ENCODE measurements at places on chromosomes 16 and 17.
A peak's percentile ranks its signal among the peaks of the same experiment; 100 is the strongest.

DNA sequence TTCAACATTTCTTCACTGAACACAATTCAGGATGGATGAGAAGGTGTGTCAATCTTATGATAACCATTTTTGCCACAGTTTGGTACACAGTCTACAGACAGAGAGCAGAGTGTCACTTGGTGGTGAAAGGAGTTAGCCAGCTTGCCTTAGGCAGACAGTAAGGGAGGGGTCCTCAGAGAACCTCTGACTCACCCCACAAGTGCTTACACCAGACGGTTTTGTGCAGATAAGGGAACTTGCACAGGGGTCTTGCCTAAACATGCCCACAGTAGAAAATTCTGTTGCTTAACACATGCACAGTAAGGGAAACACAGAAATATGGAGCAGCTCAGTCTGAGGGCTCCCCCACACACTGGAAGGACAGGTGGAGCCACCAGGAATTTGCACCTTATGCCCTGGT lies 204.5 kb upstream of the CDH8 start:
- no peak for DNase-seq

DNA sequence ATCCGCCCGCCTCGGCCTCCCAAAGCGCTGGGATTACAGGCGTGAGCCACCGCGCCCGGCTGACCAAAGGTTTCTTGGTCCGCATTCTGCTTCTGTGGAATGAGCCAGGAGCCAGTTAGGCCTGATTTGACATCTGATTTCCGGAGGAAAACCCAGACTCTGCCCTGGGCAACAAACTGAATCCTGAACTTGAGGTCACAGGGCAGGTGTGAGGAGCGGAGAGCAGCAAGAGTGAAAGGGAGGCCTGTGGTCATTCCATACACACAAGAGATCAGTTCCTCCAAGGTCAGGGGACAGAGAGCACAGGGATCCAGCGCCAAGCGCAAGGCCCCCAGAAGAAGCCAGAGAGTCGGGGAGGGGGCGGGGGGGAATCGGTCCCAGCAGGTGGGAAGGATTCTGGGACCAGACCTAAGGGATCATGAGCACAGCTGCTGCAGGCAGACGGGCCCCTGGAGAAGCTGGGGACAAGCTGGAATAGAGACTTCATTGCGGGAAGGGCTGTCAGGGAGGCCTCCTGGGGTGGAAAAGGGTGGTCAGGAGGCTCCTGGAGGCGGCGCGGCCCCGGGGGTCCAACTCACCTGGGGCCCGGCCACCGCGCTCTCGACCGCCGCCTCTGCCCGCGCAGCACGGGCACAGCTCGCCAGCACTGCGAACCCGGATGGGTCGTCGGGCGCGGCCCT lies 436 bp downstream of the SHPK start:
- no peak for DNase-seq

GRCh38 chr17:41324180-41325075 lies 8.9 kb upstream of the KRTAP17-1 start:
- DNase-seq = no peak

DNA sequence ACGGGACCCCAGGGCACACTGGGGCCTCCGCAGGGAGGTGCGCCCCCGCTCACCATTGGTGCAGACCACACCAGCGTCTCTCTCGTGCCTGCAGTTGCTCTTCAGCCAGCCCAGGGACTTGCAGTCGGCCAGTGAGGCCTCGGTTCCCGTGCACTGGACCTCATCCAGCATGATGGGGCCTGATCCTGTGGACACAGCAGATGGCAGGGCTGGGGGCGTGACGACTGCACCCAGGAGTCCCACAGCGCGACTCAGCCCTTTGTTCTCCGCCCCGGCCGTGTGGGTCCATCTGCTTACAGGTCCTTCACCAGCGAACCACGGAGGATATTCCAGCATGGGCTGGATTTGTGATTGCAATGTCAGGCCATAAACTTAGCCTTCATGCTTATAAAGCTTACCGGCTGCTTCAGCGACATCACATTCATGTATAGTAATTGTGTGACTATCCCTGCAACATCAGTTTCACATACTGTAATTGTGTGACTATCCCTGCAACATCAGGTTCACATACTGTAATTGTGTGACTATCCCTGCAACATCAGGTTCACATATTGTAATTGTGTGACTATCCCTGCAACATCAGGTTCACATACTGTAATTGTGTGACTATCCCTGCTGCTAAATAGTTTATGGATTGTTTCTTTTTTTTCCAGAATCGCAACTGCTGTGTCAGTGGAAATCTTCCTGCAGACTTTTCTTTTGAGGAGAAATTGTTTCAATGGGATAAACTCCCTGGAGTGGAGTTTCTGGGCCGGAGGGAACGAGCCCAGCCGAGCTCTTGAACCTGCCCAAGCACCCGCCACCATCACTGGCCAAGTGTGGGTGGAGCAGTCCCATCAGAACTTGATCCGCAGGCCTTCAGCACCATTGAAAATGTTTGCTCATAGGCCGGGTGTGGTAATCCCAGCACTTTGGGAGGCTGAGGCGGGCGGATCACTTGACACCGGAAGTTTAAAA lies 4.8 kb downstream of the LGALS3BP start:
- no peak for DNase-seq

GRCh38 chr17:65750166-65750565 lies 188.7 kb upstream of the AXIN2 start:
- DNase-seq = no peak

GRCh38 chr17:49110509-49110908 lies 22.1 kb upstream of the B4GALNT2 start:
- no peak for DNase-seq

DNA sequence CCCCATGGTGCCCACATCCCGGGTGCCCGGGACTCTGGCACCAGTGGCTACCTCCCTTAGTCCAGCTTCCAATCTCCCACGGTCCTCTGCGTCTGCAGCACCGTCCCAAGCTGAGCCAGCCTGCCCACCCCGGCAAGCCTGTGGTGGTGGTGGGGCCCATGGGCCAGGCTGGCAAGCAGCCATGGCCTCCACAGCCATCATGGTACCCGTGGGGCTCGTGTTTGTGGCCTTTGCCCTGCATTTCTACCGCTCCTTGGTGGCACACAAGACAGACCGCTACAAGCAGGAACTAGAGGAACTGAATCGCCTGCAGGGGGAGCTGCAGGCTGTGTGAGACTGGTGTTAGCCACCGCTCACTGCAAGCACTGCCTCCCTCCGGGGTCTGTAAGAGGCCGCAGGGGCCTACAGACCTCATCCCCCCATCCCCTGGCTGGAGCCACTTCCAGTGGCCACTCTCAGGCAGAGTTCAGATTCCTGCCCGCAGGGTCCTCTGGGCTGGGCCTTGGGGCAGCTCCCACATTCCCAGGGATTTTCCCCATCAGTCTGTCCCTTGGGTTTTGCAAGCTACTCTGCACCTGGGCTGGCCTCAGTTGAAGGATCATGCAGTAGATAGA lies 3.9 kb upstream of the SETD1A start:
- DNase-seq = peak; percentile 76

DNA sequence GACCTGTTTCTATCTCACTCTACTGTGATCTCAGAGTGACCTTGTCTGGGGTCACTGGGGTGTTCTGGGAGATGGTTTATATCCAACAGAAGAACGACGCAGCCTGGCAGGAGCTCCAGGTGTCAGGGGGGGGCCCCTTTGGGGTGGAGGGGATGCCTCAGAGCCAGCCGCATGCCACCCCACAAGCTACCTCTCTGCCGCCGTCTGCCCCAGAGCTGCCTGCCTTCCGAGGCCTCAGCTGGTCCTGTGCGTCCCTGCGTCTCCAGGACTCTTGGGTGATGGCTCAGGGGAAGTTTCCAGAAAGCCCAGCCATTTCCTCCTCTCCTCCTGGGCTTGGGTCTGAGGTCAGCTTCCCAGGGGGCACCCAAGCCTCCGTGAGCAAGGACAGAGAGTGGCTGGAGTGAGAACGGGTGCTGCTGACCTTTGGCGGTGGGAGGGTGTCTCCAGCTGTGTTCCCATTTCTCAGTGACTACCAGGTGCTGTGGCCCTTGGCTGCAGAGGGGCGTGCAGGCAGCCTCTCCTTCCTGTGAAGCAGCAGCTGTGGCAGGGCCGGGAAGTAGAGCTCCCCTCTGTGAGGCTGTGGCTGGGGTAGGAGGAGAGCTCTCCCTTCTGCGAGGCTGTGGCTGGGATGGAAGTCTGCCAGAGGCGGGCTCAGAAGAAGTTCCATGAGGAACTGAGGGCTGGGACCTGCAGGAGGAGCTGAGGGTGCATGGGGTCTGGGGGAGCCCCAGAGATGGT lies 19.8 kb downstream of the JPH3 start:
- DNase-seq = no peak

- no peak for DNase-seq
Measured at GRCh38 chr16:51556694-51557340, 405.7 kb upstream of the SALL1 start.

DNA sequence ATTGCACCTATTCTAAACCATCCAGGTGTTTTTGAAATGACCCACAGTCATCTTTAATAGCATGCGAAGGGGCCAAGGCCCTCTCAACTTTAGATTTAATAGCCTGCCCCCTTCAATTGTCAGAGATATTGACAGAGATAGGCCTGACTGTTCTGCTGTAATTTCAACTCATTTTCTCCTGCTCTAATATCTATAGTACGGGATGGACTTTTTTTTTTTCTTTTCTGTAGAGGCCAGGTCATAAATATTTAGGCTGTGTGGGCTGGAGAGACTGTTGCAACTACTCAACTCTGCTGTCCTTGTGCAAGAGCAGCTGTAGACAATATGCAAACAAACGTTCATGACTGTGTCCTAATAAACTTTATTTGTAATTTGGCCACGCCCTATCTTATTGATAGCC lies 24.7 kb upstream of the KRT20 start:
- DNase-seq = no peak

- DNase-seq = no peak
Measured at GRCh38 chr16:86398201-86398600, 112.1 kb upstream of the FOXF1 start.

GRCh38 chr16:69827524-69827923 lies 65.4 kb downstream of the WWP2 start:
- DNase-seq = no peak

DNA sequence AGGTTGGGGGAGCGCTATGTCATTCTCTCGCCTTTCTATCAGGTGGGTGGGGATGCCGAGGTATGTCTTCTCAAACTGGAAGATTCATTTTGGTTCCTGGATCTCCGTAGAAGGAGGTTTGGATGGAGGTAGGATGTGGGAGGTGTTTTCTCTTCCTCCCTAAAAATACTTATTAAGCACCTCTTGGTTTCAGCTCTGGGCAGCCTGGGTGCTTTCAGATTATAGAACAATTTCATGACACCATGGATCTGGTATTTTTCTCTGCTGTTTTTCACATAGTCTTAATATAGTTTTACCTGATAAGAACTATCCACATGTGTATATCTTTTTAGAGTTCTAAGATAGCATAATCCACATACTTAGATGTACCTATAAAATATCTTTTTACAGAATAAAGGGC lies 92.9 kb downstream of the YPEL2 start:
- DNase-seq = no peak

DNA sequence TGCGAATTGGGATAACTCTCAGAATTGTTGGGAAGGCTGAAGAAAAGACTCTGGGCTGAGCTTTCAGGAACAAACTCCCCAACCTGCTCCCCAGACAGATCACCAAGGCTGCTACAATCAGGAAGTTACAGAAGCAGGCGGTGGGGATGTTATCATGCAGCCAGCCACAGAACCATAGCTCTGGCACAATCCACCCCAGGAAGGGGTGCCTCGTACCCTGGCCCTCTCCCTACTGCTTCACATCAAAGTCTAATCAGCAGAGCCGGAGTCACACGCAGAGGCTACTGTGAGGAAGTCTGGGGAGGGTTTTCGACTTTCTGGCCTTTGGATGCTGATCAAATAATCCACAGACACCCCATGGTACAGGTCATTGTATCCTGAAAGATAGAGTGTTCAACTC lies 86.8 kb downstream of the NTN1 start:
- no peak for DNase-seq

DNA sequence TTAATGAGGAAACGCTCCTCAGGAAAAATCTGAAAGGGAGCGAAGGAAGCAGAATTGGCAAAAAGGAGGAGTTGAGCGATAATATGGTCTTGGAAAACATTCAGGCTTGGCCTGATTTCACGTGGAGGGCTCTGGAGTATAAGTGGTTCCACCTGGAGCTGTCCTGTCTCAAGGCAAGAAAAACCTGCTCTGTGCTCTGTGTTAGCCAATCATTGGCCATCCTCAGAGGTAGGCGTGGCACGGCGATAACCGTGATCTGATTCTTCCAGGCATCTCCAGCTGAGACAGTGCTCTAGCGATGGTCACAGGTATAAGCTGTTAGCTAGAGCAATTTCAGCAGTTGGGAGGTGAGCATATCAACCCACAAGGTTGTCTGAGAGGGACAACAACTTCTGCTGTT lies 450.5 kb upstream of the MAF start:
- no peak for DNase-seq

GRCh38 chr17:40618754-40619625 lies 28.6 kb downstream of the SMARCE1 start:
- DNase-seq = no peak

- DNase-seq = no peak
Measured at GRCh38 chr17:40871316-40871715, 4.3 kb upstream of the KRT12 start.

DNA sequence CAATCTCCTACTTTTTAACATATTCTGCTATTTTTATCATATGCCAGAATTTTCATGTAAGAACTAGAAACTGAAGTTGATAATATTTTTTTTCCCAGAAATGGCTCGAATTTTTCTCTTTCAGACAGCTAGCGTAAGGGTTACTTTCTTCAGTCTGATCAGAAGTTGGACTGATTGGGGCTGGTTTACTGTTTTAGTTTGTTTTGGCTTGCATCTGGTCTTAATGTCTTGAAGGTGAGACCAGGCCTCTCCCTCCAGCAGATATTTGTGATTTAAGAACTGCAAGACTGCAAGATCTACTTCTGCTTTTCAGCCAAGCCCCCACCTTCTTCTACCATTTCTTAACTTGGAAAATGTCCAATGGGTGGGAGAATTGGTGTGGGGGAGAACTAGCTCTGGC lies 266.4 kb downstream of the HAPSTR1 start:
- DNase-seq = no peak

DNA sequence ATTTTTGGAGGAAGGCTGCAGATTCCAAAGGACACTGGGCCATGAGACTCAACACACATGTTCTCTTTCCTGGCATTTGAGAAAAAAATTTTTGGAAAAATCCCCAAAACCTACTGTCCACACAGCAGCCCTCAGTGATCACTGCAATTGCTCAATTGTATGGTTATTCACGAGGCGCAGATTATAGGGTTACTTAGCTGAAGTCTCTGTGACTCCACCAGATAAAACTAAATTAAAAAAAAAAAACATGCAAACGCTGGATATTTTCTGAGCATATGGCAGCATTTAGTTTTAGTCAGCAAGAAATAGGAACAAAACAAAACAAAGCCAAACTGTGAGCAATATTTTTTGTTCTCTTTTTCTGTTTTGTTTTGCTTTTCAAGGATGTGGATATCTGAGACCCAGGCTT lies 83.8 kb upstream of the FAM20A start:
- DNase-seq = no peak

Data from B cell (primary cell).